ENCODE measurements at places on chromosomes 1 and 21.

- peak; percentile 49 for DNase-seq
These were observed 729 bp upstream of the CDCA8 start for GRCh38 chr1:37691497-37692077.

DNA sequence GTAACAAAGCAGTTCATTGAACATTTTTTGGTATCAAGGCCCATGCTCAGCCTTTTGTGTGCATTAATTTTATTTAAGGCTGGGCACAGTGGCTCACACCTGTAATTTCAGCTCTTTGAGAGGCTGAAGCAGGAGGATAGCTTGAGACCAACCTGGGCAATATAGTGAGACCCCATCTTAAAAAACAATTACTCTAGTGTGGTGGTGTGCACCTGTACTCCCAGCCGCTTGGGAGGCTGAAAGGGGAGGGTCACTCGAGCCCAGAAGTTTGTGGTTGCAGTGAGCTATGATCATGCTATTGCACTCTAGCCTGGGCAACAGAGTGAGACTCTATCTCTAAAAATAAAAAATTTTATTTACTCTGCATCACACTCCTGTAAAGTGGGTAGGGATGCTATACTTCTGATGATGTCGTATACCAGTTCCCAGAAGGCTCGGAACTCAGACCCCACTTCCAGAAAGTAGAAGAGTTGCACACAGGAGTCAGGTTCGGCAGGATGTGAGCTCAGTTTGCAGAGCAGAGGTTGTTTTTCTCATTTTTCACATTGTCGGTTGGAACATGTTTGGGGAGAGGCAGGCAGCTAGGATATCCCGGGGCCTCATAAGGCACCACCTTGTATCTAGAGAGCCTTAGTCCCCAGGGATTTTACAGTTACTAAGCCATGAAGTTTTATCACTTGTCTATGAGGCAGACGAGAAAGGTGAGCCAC, 144.6 kb downstream of the GALNT2 start:
- no peak for DNase-seq

- peak; percentile 8 for DNase-seq
These were observed 138.4 kb downstream of the SYT2 start for GRCh38 chr1:202571719-202572339.

- no peak for DNase-seq
These were observed 66.7 kb downstream of the COL18A1 start for GRCh38 chr21:45471525-45472221.

DNA sequence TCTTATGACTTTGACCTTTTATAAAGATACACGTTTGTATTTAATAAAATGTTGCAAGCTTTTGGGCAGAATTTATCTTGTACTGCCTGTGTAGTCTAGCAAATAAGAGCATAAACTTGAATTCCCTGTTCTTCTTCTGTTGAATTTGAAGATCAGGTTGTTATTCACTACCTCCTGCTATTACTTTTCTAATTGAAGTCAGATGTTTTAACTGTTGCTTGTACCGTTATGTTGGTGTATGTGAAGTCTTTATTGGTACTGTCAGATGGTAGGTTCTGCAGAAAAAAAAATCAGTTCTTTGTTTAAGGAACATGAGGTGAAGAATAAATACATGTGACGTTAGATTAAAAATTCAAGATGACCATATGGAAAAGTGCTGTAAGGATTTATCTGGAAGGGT, 69.1 kb downstream of the DYRK1A start:
- DNase-seq: no peak

GRCh38 chr1:64248065-64248464, 44.6 kb downstream of the UBE2U start:
- DNase-seq: no peak

DNA sequence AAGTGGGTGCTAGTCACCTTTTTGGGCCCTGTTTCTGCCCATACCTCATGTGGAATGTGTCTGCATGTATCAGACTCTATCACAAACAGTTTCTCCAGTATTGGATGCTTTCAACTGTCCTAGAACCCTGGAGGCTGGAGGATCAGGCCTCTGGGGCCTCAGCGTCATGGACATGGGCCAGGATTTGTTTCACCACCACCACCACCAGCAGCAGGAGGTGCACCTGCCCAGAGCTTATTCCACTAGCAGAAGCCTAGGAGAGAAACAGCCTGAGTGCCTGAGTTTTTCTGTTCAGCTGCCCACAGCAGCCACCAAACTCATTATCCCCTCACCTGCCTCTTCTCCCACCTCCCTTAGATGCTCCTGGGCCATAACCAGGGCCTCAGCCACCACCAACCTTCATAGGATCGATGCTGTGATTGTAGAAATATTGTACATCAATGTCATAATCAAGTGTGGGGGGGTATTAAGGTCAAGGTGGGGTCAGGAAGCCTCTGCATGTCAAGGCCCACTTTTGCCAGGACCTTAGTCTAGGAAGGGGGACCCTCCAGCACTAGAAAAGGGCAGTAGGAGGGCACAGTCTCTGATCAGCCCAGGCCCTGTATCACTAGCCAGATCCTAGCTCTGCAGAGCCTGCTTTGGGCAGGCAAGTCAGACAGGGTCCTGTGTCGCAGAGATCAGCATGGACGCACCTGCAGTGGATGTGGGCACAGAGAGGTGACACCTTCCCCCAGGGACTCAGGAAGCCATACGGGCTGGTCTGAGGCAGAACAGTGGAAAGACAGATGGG, 9.3 kb downstream of the DMAP1 start:
- DNase-seq: no peak

- peak; percentile 81 for DNase-seq
These were observed at the start of gene IFNLR1 for GRCh38 chr1:24186993-24187790. TSS of gene IFNLR1 (minus strand) at chr1:24187289. CDS start at chr1:24187248, 41 bp downstream.

GRCh38 chr1:212533148-212533517, 75.4 kb upstream of the ATF3 start:
- no peak for DNase-seq

DNA sequence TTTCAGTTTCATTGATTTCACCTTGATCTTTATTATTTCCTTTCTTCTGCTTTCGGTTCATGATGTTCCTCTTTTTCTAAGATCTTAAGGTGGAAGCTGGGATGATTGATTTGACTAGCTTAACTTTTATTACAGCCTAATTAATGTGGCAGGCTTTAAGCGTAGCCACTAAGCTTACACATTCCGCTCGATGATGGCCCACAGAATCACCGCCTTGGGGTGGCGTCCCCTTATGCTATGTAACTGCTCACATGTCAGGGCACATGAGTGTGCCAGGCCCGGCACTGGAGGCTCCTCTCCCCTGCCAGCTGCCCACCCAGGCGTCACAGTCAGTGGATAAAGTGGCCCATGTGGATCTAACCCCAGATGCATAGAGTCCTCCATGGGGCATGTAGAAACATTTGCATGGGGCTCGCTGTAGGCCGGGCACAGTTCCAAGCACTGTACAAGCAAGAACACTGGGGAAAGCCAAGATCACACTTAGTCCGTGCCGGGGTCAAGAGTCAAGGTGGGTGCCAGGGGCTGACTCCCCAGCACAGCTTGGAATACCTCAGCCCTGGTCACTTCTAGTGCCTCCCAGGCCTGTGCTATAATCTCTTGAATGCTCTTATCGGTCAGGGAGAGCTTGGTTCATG, 41.7 kb downstream of the PKNOX1 start:
- DNase-seq: no peak

DNA sequence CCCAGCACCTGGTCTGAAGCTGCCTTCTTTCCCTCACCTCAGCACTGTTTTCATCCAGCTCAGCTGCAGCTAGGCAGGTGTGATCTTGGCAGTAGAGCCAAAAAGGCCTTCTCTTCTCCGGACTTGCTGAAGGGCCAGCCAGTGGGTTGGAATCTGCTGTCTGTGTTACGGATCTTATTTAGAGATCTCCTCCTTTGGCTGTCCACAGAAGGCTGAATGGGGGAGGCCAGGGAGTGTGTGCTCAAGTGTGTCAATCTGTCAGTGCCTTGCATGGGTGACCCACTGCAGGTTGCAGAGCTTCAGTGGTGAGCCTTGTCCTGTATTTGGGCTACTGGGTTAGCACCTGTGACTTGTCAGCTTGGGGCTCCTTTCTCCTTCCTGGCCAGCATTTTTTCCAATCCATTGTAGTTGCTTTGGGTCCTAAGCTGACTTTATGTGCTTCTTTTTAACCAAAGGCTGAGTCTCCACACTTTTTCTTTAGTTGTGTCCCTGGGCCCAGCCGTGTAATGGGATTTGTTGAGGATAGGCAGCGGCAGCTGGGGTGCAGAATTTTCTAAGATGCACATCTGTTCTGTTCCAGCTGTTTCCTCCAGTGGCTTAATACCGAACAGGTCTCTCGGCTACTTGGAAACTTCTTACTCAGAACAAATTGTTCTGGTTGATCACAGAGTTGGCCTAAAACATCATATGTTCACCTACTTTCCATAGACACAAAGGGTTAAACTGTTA, 126.8 kb downstream of the PEX14 start:
- DNase-seq: no peak
